A549 treated with RU486 at 1 μM for 4 hours (cell line): ENCODE measurements at places on chromosomes 6 and 20. TPM values are rescaled to one million over a fixed set of nuclear protein-coding genes. Genes with fewer than 3 reads are reported as not detected.

MEI4 gene
- not detected in 5 replicates for total RNA-seq

RBM12 gene
- total RNA-seq: 71.1 to 88.6 TPM (median 84.2 TPM) in 5 replicates

GLP1R gene
- total RNA-seq: not detected in 5 replicates

BMP7 gene
- 0.35 to 0.66 TPM (median 0.39 TPM) in 5 replicates for total RNA-seq

PRRT1 gene
- 0.59 to 0.97 TPM (median 0.74 TPM) in 5 replicates for total RNA-seq

ENPP4 gene
- total RNA-seq: 0.29 to 0.41 TPM (median 0.29 TPM) in 4 of 5 replicates, not detected in the other

HAO1 gene
- total RNA-seq: not detected in 5 replicates

LY6G6F gene
- not detected in 5 replicates for total RNA-seq

EYS gene
- 0.02 to 0.33 TPM in 2 of 5 replicates, not detected in the others for total RNA-seq

BPIFB2 gene
- not detected in 5 replicates for total RNA-seq

TSBP1 gene
- not detected in 5 replicates for total RNA-seq

COL21A1 gene
- 0.43 to 1.5 TPM (median 0.72 TPM) in 5 replicates for total RNA-seq

ARFGEF3 gene
- total RNA-seq: 0.33 to 0.61 TPM (median 0.56 TPM) in 5 replicates

DLK2 gene
- 3.6 to 6.8 TPM (median 5.7 TPM) in 5 replicates for total RNA-seq

CALHM5 gene
- total RNA-seq: 0.03 to 0.10 TPM (median 0.07 TPM) in 5 replicates

RBPJL gene
- total RNA-seq: not detected in 5 replicates
